CD4-positive, alpha-beta T cell treated with Interleukin-21 for 1 hour (primary cell): ENCODE measurements at places on chromosomes 6 and 20.

- DNase-seq: no peak
Measured at GRCh38 chr6:22142856-22143255, 154.0 kb downstream of the PRL start.

DNA sequence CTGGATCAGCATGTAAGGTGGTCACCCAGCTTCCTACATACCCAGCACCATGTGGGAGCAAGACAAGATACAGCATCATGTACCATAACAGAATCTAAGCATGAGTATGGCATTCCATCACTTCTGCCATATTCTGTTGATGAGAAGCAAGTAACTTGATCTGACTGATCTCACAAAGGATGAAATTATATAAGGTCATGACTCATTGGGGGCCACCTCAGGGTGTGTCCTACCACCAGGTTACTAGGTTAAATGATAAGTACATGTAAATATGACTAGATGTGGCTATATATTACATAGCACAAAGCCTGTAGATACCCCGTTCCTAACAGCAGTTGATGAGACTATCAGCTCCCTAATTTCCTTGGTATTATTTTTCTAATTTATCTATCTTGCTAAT is 213.1 kb downstream of the DOK5 start:
- no peak for DNase-seq

DNA sequence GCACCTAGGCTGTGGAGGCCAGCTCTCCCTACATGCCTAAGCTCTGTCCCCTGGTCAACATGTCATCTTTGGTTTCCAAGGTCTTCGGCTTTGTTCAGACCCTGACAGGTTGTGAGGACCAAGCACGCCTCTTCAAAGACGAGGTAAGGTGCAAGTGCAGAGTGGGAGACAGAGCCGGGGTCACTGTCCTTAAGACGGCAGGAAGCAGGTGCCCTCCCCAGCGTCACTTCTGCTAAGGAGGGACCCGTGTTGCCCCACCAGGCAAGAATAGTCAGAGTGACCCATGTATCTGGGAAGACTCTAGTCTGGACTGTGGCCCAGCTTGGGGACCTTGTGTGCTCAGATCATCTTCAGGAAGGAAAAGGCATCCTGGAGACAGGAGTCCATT is 18.2 kb upstream of the SGK2 start:
- no peak for DNase-seq

DNA sequence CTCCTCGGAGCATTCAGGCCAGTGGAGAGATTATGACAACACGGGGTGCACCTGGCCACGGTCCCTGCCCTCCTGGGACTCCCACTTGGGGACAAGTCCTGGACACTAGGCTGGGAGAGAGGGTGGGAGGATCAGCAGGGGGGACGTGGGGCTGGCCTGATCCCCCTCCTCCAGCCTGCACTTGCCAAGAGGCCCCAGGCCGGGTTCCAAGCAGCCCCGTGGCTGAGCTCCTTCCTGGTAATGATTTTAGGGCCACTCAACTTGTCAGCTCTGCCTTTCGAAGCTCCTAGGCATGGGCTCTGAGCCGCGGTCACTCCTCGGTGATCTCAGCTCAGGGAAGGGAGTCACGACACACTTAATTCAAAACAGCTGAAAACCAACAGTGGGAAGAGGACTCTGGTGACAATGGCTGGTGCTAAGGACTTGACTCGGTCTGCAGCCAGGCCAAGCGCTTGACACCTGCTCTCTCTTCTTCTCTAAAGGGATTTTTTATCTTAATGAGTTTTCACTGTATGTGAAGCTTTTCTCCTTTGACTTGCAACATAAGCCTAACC is 161.7 kb downstream of the BMP7 start:
- DNase-seq: no peak

- DNase-seq: no peak
Measured at GRCh38 chr6:141158740-141159139, 974.0 kb upstream of the GJE1 start.

DNA sequence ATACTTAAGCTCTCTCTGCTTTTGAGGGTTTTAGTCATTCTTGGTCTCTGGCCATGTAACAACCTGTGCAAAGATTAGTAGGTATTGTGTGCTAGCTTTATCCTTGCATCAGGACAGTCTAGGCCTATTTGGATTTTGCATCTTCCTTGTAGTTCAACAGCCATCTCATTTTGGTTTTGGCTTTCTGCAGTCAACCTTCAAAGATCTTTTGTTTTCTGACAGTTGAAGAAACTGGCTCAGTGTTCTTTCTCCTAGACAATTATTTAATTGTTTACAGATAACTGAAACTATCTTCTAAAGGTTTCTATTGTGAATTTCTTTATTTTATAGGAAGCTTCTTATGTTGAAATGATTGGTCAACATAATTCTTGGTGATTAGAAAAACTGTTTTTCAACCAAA is 307.5 kb downstream of the CDKAL1 start:
- DNase-seq: no peak

- DNase-seq: no peak
Measured at GRCh38 chr20:17529586-17529985, 1.6 kb downstream of the BFSP1 start.

- no peak for DNase-seq
Measured at GRCh38 chr20:21395051-21395665, 2.2 kb downstream of the NKX2-4 start.

DNA sequence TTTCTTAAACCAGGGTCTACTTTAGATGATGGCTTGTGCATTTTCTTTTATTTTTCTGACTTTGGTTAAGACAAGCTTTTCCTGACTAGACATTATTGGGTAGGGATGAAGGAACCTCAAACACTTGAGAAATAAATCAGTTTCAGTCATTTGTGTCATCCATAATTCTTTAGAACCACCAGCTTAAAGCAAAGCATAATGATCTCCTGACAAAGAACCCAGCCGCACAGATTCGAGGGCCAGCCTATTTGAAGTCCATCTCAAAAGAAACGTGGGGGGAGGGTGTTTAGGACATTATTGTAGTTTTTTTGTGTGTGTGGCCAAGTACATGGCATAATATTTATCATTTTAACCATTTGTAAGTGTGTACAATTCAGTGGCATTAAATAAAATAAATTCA is 6.3 kb upstream of the TCP11 start:
- DNase-seq: no peak

DNA sequence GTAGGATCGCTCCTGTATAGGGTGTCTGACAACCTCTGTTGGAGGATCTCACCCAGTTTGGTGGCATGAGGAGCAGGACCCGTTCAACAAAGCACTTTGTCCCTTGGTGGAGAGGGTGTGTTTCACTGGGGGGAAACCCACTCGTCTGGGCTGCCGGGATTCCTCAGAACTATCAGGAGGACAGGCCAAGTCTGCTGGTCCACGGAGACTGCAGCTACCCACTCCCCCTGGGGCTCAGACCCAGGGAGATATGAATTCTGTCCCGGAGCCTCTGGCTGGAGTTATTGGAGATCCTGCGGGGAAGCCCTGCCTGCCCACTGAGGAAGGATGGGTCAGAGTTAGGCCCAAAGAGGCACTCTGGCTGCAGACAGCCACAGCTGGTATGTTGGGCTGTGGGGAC is 233.1 kb downstream of the PKHD1 start:
- no peak for DNase-seq

DNA sequence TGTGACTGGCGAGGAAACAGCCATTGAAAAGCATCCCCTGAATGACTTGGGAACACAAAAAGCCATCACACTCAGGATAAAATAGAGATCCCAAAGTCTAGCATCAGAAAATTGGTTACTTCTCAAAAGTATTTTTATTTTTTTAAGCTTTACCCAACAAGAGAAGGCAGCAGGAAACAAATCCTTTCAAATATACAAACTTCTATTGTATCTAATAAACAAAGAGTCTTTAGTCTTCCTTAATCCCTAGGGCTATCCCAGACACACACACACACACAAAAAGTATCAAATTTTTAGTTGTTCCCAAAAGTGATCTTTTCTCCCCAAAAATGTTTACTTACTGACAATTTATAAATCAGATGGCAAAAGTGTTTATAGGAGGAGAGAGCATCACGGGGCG is 33.2 kb upstream of the MARCKS start:
- no peak for DNase-seq
